ENCODE measurements at places on chromosomes 3 and 15.
A peak's percentile ranks its signal among the peaks of the same experiment; 100 is the strongest.

DNA sequence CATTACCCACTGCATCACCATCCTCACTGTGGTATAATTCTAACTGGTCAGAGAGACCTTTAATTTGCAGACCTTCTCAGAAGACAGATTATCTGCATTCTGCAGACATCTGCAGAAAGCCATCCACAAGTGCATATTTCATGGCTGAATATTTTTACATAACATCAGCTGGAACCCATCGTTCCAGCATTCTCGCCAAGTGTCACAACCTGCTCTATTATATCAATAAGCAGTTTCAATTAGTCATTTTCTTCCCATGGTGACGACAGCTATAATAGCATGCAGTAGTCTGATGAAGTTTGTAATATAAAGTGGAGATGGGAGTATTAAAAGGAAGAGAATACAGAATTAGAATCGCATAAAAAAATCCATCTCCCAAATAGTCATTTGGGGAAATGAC lies 334.7 kb downstream of the FHIT start:
- no peak for DNase-seq

- no peak for DNase-seq
Measured at GRCh38 chr3:127478922-127479321, 111.6 kb downstream of the TPRA1 start.

- no peak for DNase-seq
Measured at GRCh38 chr3:151009981-151010380, 37.5 kb upstream of the CLRN1 start.

DNA sequence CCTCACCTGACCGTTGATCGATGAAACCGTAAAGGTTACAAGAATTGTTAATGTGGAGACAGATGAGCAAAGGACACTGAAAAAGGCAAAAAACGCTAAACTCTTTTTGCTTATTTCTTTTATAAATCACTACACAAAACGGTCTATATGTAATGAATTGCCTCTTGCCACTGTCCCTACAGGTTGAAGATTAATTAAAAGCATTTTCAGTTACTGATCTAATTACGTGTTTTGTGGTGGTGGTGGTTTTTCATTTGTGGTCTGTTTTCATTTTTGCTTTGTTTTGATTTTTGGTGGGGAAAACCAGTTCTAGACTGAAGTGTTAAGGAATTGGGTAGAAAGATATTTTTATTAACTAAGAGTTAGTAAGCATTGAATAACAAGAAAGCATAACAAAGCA lies 299.2 kb upstream of the LRRN1 start:
- DNase-seq: no peak

GRCh38 chr3:115659253-115660220 lies 36.2 kb downstream of the GAP43 start:
- DNase-seq: no peak

DNA sequence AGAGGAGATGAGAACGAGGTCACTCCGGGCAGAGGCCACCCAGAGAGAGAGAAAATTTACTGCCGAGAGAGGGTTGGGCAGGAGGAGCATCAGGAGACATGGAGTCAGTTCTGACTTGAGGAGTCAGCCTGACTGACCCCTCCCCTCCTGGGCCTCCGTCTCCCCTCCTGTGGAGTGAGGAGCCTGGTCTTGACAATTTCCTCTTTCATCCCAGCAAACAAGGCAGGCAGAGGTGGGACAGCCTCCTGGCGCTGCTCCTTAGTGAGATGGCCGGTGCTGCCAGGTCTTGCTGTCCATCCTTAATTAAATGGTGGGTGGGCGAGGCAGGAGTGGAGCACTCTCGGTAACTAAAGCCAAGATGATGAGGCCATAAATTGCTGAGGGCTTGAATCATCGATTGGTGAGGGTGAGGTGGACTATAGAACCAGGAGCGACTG lies 60.6 kb downstream of the CYP11A1 start:
- no peak for DNase-seq

- DNase-seq: no peak
Measured at GRCh38 chr15:40183636-40184463, 23.0 kb downstream of the BUB1B start.

DNA sequence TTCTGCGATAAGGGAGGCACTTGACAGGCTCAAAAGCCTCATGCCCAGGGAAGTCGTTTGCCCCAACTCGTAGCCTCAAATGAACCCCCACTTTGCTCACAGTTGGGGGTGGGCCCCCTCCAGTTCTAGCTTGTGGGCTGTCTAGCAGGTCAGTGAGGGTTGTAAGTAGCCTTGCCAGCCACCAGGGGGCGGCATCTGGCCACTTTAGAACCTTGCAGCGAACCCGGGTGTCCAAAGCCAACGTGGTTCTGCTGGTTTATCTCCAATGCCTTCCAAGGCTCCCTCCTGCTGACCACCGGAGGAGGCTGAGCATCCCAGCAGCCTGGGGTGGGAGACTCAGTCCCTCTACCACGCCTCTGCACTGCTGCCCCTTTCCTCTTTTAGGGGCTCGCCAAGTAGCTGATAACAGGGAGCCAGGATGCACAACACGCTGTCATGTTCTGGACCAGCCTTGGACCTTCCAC lies 9.2 kb upstream of the RBSN start:
- DNase-seq: peak; percentile 68

DNA sequence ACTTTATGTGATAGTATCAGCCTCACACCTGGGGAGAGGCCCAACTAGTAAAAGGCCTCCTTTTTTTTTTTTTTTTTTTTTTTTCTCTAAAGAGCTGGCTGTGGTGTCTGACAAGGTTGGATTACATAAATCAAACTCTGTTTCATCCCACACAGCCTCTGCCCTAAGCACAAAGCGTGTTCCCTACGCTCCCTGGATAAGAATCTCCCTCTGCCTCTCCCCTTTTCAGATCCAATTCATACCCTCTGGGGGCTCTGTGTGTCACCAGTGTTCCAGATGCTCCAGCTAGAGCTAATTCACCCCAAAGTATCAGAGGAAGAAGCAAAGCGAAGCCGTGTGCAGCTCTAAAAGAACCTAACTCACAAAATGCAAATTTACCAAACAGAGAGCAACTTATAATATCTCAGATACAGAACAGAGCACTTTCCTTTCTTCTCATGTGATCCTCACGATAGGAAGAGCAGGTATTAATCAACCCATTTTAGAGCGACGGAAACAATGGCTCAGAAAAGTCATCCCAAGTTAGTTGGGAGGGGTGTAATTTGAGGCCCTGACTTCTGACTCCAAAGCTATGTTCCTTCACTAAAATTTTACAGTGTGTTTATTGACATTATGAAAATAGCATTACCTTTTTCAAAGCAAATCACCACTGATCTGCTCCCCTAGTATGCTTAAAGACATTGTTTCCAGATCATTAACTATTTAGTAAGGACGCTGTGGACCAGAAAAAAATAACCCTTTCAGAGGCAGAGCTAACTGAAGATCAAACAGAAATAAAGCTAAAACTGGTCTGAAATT lies 12.4 kb downstream of the BMF start:
- no peak for DNase-seq

DNA sequence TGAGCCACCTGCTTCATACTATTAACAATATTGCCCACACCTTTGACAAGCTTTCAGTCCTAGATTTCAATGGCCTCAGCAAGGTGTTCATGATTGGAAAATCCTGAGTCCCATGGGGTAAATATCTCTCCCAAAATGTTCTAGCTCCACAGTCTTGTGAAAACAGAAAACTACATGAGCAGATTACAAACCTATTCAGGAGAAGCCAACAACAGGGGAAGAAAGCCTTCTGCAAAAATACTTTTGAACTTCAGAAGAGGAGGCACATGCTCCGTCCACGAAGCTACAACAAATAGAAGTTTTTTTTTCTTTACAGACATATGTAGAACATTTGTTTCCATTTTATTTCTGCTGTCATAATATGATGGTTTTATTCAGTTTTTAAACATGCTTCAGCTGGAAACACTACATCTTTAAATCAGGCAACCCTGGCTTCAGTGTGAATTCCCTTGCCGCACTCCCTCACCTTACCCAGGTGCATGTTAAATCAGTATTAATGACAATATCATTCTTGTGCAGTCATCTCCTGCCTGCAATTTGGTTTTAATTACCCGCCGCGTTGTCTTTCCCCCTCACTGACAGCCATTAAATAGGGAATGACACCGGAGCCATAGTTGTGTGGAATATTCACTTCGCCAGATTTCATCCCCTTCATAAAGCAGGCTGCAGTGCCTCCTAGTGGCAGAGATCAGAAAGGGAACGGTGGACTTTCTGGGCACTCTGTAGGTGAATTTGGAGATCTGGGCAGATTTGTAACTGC lies 725.5 kb upstream of the ARRDC4 start:
- DNase-seq: no peak

- DNase-seq: peak; percentile 44
Measured at GRCh38 chr3:36907911-36908646, 36.8 kb downstream of the TRANK1 start.

GRCh38 chr3:108051005-108051404 lies 39.8 kb downstream of the CD47 start:
- no peak for DNase-seq

- no peak for DNase-seq
Measured at GRCh38 chr15:65558336-65558735, 28.1 kb downstream of the HACD3 start.

- DNase-seq: no peak
Measured at GRCh38 chr3:173976281-173976680, 578.7 kb downstream of the NLGN1 start.

DNA sequence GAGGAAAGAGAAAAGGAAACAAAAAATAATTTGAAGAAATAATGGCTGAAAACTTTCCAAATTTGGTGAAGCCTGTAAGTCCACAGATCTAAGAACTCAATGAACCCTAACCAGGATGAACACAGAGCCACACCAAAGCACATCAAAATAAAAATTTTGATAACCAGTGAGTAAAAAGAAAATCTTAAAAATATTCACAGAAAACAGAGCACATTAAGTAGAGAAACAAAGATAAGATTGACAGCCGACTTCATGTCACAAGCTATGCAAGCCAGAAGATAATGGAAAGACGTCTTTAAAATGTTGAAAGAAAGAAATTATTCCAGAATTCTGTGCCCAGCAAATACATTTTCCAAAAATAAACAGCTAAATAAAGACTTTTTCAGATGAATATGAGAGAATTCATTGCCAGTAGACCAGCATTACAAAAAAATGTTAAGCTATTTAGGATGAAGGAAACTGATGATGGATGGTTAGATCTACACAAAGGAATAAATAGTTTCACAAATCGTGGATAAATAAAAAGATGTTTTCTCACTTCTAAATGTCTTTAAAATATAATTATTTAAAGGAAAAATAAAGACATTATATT lies 140.2 kb upstream of the SKOR1 start:
- DNase-seq: no peak

DNA sequence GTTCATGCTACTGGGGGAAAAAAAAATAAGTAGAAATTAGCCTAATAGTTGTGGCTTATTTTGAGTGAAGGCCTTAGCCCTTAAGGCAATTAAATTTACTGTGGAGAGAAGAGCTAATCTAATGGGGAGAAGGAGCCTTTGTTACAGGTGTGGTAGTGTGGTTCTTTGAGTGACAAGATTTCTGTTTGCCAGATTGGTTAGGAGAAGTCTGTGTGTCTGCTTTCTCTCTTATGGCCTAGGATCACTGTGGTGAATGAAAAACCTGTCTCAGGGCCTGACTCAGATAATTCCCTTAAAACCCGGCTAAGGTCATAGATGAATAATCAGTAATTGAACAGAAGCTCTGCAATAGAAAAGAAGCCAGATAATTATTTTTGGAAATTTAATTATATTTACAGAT lies 27.0 kb downstream of the OPA1 start:
- no peak for DNase-seq

DNA sequence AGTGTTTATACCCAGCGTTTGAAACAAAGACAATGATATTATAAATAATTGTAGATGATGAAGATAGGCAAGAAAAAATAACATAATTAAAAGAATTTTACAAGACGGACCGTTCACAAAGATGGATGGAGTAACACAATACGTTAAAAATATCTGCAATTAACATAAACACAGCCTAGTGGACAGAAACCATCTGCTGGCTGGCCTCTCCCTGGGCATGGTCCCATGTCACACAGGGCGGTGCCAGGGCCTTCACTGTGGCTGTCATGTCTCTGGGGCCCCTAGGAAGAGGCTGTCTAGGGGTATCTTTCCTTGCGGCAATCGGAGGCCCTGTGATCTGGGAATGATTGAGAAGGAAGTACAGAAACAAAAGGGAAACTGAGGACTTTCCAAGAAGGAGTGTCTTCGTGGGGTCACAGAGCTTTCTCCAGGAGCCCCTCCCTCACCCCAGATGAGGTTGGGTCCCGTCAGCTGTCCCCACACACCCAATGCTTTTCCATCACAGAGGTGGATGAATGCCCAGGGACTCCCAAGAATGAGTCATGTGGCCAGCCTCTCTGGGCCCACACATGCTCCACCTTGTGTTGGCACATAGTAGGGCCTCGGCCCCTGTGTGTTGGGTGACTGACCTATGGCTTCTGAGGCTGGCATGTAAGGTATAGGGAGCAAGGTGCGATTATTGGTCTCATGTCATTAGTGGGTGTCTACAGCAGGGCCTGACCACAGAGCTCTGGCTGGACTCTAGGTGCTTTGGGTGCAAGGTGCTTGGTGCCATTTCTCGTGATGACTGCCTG lies 87.1 kb downstream of the DNAJB8 start:
- DNase-seq: no peak

DNA sequence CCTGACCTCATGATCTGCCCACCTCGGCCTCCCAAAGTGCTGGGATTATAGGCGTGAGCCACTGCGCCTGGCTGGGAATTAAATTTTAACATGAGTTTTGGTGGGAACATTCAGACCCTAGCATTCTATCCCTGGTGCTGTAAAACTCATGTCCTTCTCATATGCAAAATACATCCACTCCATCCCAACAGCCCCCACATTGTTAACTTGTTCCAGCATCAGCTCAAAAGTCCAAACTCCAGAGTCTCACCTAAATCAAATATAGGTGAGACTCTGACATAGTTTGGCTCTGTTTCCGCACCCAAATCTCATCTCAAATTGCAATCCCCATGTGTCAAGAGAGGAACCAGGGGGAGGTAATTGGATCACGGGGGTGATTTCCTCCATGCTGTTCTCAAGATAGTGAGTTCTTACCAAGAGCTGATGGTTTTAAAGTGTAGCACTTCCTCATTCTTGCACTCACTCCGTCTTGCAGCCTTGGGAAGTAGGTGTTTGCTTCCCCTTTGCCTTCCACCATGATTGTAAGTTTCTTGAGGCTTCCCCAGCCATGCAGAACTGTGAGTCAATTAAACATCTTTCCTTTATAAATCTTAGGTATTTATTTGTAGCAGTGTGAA lies 96.2 kb upstream of the PLCL2 start:
- DNase-seq: no peak

DNA sequence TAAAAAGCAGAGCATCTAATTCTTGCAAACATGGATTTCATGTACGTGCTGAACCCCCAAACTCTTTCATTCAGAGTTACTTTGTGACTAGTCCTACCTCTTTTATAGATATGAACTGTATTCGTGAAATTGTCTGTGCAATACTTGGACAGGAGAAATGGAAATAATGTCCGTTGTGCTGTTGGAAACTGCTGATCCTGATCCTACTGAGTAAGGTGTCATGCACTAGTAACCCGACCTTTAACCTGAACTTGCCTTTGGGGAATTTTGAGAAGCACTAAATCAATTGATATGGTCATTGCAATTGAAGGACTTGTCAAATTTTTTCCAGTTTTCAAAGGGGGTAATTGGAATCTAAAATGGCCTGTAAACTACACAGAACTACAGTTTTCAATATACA lies 856.4 kb downstream of the ROBO1 start:
- DNase-seq: no peak

- no peak for DNase-seq
Measured at GRCh38 chr3:13299531-13300155, 120.5 kb downstream of the NUP210 start.

- DNase-seq: no peak
Measured at GRCh38 chr15:64857421-64857820, 15.7 kb downstream of the PLEKHO2 start.

- DNase-seq: no peak
Measured at GRCh38 chr15:29159771-29160455, 109.7 kb downstream of the NSMCE3 start.

- no peak for DNase-seq
Measured at GRCh38 chr3:122415104-122415744, 638 bp downstream of the WDR5B start.

Data from activated naive CD4-positive, alpha-beta T cell (primary cell).